Activated CD8-positive, alpha-beta T cell treated with anti-CD3 and anti-CD28 coated beads for 36 hours (primary cell): ENCODE measurements at places on chromosomes 4 and X. TPM values are rescaled to one million over a fixed set of nuclear protein-coding genes. Genes with fewer than 3 reads are reported as not detected.

GRCh38 chr4:102627831-102628523, 126.8 kb downstream of the NFKB1 start:
- peak; percentile 58 for DNase-seq

- no peak for DNase-seq
Measured at GRCh38 chr4:151670843-151671242, 90.0 kb downstream of the GATB start.

The MTNR1A gene
- total RNA-seq = not detected

The TCEAL2 gene
- not detected for total RNA-seq

The DGKK gene
- not detected for total RNA-seq
